ENCODE measurements at places on chromosomes 6 and 20.

- DNase-seq, result peak; percentile 2
Measured at GRCh38 chr6:69570106-69570505, 226.7 kb downstream of the LMBRD1 start.

DNA sequence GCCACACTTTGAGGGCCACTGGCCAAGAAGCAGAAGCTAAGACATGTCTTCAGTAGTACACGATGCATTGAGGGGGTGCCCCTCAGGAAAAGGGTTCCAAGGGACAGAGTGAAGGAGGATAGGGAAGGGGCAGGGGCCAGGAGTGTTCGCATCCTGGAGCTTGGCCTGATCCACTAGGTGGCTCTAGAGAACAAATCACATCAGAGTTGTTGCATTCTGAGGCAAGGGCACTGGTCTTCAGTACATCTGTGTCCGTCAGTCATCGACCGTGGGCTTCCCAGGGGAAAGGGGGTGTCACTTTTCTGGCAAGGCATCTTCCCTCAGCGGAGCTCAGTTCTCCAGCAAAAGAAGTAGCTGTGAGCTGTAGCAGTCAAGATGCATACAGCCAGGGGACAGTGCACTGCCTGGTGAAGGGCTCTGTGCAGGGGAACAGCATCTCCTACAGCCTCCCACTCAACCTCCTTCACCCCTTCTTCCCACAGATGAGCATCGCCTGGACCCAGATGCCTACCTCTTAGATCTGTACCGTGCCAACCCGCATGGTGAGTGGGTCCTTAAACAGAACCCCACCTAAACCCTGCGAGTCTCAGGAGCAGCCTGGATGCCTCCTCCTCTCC lies 47.8 kb downstream of the ARHGAP40 start:
- DNase-seq, result peak; percentile 25

- DNase-seq, result peak; percentile 45
Measured at GRCh38 chr6:112117554-112117953, 30.2 kb downstream of the FAM229B start.

GRCh38 chr20:13546497-13547131 lies 92.1 kb downstream of the TASP1 start:
- DNase-seq, result peak; percentile 71

DNA sequence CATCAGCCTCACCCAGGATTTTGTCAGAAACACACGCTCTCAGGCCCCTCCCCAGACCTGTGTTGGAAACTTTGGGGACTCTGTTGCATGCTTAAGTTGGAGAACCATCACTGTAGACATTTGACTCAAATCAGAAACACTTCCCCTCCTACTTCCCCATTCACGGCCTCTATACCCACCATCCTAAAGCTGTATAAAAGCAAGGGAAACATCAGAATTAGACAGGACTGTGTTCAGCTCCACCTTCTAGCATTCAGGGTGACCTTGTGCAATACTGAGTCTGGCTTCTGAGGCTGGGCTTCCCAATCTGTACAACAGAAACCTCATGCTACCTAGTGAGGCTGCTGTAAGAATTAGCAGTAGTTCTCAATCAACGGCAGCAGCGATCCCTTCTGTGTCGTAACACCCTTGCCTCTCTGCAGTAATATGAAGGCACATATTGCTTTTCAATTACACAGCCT lies 252.3 kb downstream of the LY86 start:
- DNase-seq, result no peak

GRCh38 chr6:145763742-145764141 lies 28.4 kb upstream of the EPM2A start:
- no peak for DNase-seq

- DNase-seq, result peak; percentile 14
Measured at GRCh38 chr6:13924949-13925881, at the start of gene RNF182. Gene RNF182, plus strand, starts transcription at chr6:13924952. Its CDS starts 52,168 bp downstream, at chr6:13977120.

GRCh38 chr6:66605011-66605410 lies 898.0 kb upstream of the EYS start:
- DNase-seq, result no peak

DNA sequence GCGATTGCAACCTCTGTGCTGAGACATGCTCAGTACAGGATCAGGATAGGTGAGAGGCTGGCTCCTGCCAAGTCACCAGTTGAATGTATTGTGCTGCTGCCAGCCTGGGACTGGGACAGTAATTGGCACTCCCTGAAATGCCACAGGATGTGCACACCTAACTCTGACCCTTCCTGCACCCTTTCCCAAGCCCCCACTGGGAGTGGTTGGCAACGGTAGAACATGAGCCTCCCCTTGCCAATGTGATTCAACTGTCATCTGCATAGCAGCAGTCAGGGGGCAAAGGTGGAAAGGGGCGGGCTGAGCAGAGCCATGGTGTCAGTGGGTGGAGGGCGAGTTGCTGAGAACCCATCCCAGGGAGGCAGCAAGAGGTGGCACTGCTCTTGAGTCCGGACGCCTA lies 15.4 kb downstream of the SPINT3 start:
- DNase-seq, result no peak

DNA sequence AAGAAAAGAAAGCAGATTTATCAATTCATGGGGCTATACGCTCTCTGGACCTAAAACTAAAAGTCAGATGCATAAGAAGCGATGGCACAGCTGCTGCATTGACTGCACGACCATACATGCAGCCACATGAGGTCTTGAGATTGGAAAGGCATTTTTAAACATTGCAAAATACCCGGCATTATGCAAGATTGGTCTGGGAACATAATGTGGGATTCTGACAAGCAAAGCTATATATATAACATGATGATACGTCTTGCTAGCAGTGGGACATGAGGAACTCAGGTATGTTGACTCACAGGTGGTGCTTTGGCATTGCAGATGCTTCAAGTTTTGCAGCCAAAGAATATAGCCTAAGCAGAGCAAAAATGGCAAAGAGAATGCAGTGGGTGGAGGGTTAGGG lies 55.1 kb downstream of the SAMD3 start:
- DNase-seq, result peak; percentile 3

DNA sequence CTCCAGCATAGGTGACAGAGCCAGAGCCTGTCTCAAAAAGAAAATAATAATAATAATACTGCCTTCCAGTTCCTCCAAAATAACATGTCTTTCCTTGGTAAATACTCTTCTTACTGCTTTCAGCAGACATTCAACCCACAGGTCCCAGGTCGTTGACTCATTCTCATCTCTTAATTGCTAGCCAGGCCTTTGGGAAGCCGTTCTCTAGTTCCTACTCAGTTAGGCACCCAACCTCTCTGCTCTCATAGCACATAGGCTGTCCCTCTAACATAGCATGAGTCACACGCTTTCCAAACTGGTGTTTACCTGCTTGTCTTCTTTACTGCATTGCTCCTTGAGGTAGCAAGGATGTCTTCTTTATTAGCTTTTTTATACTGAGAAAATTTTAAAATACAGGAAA lies 98.8 kb downstream of the LAMA2 start:
- peak; percentile 3 for DNase-seq

Measured in EL (cell line).